ENCODE measurements at places on chromosomes 12 and 14.

DNA sequence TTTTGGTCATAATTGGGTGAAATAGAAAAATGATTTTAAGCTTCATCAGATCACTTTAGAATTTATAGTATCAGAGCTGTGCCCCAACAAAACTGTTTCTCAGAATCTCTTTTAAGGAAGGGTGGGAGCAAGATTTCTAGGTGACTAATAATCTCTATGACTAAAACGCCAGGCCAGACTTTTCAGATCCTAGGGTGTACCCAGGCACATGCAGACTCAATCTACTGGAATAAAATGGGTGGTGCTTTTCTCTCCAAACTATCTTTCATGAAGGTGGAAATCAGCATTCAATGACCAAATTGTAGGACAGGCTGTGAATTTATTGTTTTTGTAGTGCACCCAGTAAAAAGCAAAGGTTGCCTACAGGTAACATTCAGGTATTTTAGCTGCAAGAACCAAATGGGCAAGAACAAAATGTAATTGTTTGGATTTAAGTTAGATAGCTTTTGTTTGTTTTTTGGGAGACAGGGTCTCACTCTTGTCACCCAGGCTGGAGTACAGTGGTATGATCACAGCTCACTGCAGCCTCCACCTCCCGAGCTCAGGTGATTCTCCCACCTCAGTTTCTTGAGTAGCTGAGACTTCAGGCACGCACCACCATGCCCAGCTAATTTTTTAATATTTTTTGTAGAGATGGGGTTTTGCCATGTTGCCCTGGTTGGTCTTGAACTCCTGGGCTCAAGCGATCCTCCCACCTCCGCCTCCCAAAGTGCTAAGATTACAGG lies 49.5 kb downstream of the PPP2R5C start:
- H3K36me3 ChIP-seq: peaks cover 24% of the 10 kb centered on the region
- DNase-seq: no peak
- H3K4me1 ChIP-seq: peaks cover 28% of the 10 kb centered on the region
- H3K27me3 ChIP-seq: no peaks in the 10 kb centered on the region
- H3K27ac ChIP-seq: peak overlapping the region; percentile 96

DNA sequence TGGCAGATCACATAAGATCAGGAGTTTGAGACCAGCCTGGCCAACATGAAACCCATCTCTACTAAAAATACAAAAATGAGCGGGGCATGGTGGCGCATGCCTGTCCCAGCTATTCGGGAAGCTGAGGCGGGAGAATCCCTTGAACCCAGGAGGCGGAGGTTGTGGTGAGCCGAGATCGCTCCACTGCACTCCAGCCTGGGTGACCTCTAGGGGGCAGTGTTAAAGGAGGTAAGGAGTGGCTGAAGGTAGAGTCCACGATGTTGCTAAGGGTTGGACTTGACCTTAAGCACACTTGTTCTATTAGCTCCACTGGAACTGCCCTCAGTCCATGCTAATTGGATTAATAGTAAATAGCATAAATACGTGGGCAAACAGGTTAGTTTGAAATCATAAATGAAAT lies 62.4 kb upstream of the PSMC1 start:
- DNase-seq: no peak
- no peaks in the 10 kb centered on the region for H3K4me1 ChIP-seq

DNA sequence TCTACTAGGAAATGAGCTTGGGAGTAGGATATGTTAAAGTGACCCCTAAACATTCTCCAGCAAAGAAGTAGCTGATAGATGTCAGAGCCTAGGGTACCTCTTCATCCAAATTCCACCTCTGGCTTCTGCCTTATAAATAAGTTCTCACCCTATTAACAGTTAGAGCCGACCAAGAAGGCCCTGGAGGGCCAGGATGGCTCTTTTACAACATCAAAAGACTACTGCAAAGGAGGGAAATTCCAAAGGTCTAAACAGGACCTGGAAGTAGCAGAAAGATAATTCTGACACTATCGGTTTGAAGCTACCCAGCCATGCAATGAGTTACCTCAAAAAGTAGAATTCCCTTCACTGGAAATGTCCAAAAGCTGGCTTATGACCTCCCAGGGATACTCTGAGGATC lies 90.0 kb downstream of the PPM1H start:
- H3K4me3 ChIP-seq: no peak overlapping the region
- no peaks in the 10 kb centered on the region for H3K36me3 ChIP-seq
- no peak overlapping the region for H3K27ac ChIP-seq
- H3K27me3 ChIP-seq: no peaks in the 10 kb centered on the region
- no peaks in the 10 kb centered on the region for H3K4me1 ChIP-seq

- no peak for DNase-seq
- no peak overlapping the region for H3K27ac ChIP-seq
- no peaks in the 10 kb centered on the region for H3K27me3 ChIP-seq
- no peaks in the 10 kb centered on the region for H3K4me1 ChIP-seq
- no peak overlapping the region for H3K4me3 ChIP-seq
Observed at GRCh38 chr14:34243401-34243800, 218.6 kb downstream of the SPTSSA start.

- H3K27ac ChIP-seq: no peak overlapping the region
- H3K4me3 ChIP-seq: no peak overlapping the region
- H3K4me1 ChIP-seq: peaks cover 7% of the 10 kb centered on the region
- peaks cover 7% of the 10 kb centered on the region for H3K36me3 ChIP-seq
- H3K27me3 ChIP-seq: no peaks in the 10 kb centered on the region
- no peak for DNase-seq
Observed at GRCh38 chr12:92779902-92780301, 77.1 kb downstream of the PLEKHG7 start.

- peaks cover 30% of the 10 kb centered on the region for H3K4me1 ChIP-seq
- H3K36me3 ChIP-seq: no peaks in the 10 kb centered on the region
- no peak for DNase-seq
- H3K27me3 ChIP-seq: no peaks in the 10 kb centered on the region
- H3K27ac ChIP-seq: peak overlapping the region; percentile 88
- H3K4me3 ChIP-seq: no peak overlapping the region
Observed at GRCh38 chr14:36973806-36974442, 198.5 kb downstream of the SLC25A21 start.

GRCh38 chr12:82740129-82741000 lies 53.7 kb downstream of the TMTC2 start:
- H3K4me1 ChIP-seq: peaks cover 10% of the 10 kb centered on the region
- DNase-seq: no peak
- H3K27ac ChIP-seq: peak overlapping the region; percentile 21
- H3K36me3 ChIP-seq: peaks cover 9% of the 10 kb centered on the region
- H3K27me3 ChIP-seq: no peaks in the 10 kb centered on the region

GRCh38 chr12:82937151-82937550 lies 250.4 kb downstream of the TMTC2 start:
- H3K4me3 ChIP-seq: no peak overlapping the region
- no peak for DNase-seq
- no peak overlapping the region for H3K27ac ChIP-seq
- no peaks in the 10 kb centered on the region for H3K27me3 ChIP-seq
- H3K36me3 ChIP-seq: no peaks in the 10 kb centered on the region

- H3K36me3 ChIP-seq: no peaks in the 10 kb centered on the region
- H3K27me3 ChIP-seq: no peaks in the 10 kb centered on the region
- no peak overlapping the region for H3K4me3 ChIP-seq
- H3K27ac ChIP-seq: no peak overlapping the region
Observed at GRCh38 chr14:22539831-22540230, 49.2 kb downstream of the DAD1 start.

DNA sequence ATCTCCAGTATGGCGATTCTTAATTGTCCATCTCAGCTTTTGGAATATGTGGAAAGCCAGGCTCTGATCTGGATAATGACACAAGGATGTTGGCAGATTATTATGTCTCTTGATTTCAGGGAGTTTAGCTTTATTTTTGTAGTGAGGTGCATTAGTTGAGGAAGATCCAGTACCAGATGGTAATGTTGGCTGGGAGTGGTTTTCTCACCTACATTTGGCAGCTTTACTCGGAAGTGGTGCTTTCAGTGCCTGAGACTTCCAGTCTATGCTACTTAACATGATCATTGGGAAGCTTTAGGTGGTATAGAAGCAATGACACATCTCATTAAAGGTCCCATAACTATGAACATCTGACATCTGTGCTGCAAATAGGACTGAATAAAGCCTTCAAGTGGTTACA lies 7.5 kb downstream of the SLC15A5 start:
- H3K4me1 ChIP-seq: no peaks in the 10 kb centered on the region
- no peak overlapping the region for H3K27ac ChIP-seq
- no peak for DNase-seq
- H3K4me3 ChIP-seq: no peak overlapping the region
- no peaks in the 10 kb centered on the region for H3K27me3 ChIP-seq

- H3K4me1 ChIP-seq: peaks cover 20% of the 10 kb centered on the region
- DNase-seq: no peak
- H3K27me3 ChIP-seq: no peaks in the 10 kb centered on the region
Observed at GRCh38 chr14:99945732-99946651, 119.2 kb upstream of the EVL start.

DNA sequence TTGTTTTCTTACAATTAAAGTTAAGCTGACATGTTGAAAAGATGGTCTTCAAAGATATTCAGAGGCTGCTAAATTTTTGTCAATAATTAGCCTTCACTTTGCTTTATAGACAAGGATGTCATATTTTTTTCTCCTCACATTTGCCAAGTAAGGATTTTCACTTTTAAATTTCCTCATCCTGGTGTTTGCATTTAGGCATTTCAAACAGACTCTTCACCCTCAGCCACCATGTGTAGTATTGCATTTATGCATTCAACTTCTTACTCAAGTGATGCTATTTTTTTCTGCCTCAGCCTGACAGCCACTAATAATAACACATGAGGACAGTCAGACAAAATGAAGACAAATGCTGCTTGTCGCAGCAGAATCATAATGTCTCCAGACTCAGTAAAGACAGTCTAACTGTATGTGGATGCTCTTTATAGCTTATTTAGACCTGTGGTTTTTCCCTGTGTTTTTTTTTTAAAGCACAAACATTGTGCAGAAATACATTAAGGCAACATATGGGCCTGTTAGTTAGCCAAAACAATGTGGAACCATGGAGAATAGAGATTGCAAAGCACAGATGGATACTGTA lies 481.5 kb downstream of the NPAS3 start:
- no peaks in the 10 kb centered on the region for H3K4me1 ChIP-seq
- H3K27me3 ChIP-seq: no peaks in the 10 kb centered on the region
- no peak overlapping the region for H3K4me3 ChIP-seq
- no peaks in the 10 kb centered on the region for H3K36me3 ChIP-seq
- no peak overlapping the region for H3K27ac ChIP-seq

GRCh38 chr12:96117460-96117859 lies 76.7 kb upstream of the ELK3 start:
- no peaks in the 10 kb centered on the region for H3K36me3 ChIP-seq
- no peak overlapping the region for H3K4me3 ChIP-seq
- no peak overlapping the region for H3K27ac ChIP-seq
- no peaks in the 10 kb centered on the region for H3K4me1 ChIP-seq
- no peak for DNase-seq

- no peak for DNase-seq
- no peak overlapping the region for H3K27ac ChIP-seq
- no peak overlapping the region for H3K4me3 ChIP-seq
- H3K4me1 ChIP-seq: no peaks in the 10 kb centered on the region
Observed at GRCh38 chr12:10771132-10771733, 31.2 kb downstream of the TAS2R7 start.

GRCh38 chr12:52032446-52032803 lies 18.8 kb upstream of the NR4A1 start:
- H3K36me3 ChIP-seq: no peaks in the 10 kb centered on the region
- peaks cover 8% of the 10 kb centered on the region for H3K4me1 ChIP-seq
- H3K4me3 ChIP-seq: peak overlapping the region; percentile 63
- no peak for DNase-seq
- peaks cover 15% of the 10 kb centered on the region for H3K27me3 ChIP-seq

GRCh38 chr14:66242001-66242400 lies 244.2 kb upstream of the CCDC196 start:
- no peaks in the 10 kb centered on the region for H3K4me1 ChIP-seq
- no peak overlapping the region for H3K4me3 ChIP-seq
- H3K27ac ChIP-seq: no peak overlapping the region

- peaks cover under 1% of the 10 kb centered on the region for H3K4me1 ChIP-seq
- no peak for DNase-seq
- no peaks in the 10 kb centered on the region for H3K36me3 ChIP-seq
- H3K27me3 ChIP-seq: peaks cover 46% of the 10 kb centered on the region
- H3K4me3 ChIP-seq: no peak overlapping the region
Observed at GRCh38 chr14:28760431-28760996, 6.1 kb upstream of the FOXG1 start.

DNA sequence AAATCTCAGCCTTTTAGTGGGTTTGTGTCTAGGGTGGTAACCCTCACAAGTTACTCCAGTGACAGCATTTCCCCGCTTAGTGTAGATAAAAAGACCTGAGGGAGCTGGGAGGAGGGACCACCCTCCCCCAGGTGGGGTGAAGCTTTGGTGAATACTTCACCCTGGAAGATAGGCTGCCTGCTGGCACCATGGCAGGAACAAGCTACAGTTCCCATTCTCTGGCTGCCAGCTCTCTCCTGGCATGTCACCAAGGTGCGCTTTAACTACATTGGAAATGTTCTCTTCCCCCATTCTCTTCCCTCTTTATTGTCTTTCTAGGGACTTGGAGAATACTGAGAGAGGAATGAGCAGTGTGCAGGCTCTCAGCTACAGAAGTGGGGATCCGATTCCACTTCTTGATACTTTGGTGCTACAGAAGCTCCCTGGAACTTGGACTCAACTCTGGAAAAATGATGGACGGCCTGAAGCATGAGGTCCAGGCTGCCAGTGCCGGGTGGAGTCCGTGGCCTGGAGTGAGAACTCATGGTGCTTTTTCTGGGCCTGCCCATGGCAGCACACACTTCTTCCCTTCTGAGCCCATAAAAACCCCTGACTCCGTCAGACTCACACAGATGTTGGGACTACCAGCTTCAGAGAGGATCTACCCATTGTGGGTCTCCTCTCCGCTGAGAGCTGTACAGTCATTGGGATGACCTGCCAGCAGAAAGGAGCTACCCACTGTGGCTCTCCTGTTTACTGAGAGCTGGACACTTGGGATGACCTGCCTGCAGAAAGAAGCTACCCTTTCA lies 198.0 kb downstream of the ADGRD1 start:
- H3K4me1 ChIP-seq: no peaks in the 10 kb centered on the region
- DNase-seq: no peak
- no peaks in the 10 kb centered on the region for H3K36me3 ChIP-seq
- peaks cover 7% of the 10 kb centered on the region for H3K27me3 ChIP-seq
- no peak overlapping the region for H3K4me3 ChIP-seq

DNA sequence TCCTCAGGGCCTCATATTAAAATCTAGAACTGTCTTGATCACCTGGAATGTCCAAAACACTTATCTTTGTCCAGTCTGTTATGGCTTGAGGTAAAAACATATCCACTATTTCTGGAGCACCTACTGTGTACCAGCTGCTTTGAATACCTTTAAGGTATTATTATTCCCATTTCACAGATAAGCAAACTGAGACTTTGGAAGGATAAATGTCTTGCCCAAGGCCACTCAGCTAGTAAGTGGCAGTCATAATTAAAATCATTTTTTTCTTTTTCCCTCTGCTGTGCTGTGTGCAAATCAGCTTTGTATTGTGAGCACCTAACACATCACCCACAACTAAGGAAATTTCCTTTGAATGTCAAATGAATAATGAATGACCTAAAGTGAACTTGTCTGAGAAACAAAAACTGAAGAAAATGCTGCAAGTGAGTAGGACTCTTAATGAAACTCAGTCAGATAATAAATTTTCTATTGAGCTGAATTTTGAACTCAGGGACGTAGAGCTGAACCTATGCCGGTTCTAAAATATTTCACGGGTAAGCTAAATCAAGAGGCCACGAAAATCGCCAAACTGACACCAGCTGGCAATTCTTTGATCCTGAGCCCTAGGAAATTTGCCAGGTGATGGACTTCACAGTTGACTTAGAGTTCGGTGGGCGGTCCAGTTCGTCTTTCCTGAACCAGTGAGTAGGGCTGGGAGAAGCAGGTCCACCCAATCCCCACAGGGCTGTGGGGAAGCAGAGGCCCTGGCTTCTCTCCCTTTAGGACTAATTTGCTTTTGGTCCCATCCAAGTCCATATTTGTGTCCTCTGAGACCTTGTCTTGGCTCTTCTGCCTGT lies 159.7 kb upstream of the PWP1 start:
- no peaks in the 10 kb centered on the region for H3K36me3 ChIP-seq
- no peak overlapping the region for H3K4me3 ChIP-seq
- H3K27me3 ChIP-seq: no peaks in the 10 kb centered on the region
- no peak overlapping the region for H3K27ac ChIP-seq
- no peaks in the 10 kb centered on the region for H3K4me1 ChIP-seq

All from esophagus squamous epithelium (tissue), 5 donors.